ENCODE measurements at places on chromosomes 3 and 15.

DNA sequence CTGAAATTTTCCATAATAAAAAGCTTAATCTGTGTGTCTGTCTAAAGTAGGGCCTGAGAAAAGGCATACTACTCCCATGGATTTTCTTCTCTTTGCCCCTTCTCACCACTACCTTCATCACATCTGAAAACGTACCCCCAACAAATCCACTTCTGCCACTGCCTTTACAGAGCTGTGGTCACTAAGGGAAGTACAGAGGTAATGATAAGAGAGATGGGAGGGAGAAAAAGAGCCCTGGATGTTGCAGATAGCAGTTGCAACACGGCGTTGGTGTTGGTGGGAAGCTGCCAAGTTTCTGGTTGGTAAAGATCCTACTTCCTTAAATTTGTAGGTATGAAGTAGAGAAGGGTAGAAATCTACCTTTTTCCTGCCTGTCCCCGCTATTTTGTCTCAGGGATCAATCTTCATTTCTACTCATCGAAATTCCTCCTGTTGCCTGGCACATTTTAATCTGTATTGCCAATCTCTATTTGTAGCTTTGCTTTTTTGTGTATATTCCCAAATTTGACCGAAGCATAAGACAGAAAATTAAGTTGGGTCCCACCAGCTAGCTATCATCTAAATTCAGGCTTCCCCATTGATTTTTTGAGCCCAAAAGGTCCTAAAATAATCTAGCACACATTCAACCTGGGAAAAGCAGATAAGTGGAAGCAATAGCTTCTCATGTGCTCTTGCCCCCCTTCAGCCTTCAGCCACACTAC, 102.9 kb downstream of the TFDP2 start:
- DNase-seq: no peak

GRCh38 chr3:112709911-112710310, 69.0 kb upstream of the CCDC80 start:
- DNase-seq: no peak

- DNase-seq: no peak
These were observed 42.9 kb downstream of the IGSF11 start for GRCh38 chr3:118991775-118992174.

DNA sequence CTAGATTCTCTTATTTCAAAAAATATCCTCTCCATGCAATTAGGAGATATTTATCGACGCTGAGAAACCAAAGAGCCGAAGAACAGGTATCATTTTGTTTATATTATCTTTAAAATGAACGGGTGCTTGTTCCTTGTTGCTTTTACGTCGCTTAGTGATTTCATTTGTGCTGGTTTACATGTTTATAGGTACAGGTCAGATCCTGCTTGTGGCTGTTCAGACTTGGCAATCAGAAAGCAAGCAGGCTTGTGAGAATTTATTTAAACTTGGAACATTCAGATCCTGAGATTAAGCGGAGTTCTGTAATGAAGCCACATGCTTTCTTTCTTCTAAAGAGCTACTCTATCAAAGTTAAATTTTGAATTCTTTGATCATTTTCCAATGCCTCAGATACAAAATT, 43.0 kb upstream of the ATP2C1 start:
- no peak for DNase-seq

GRCh38 chr3:124584552-124585391, 145.5 kb upstream of the UMPS start:
- no peak for DNase-seq

GRCh38 chr3:186815435-186815834, 9.2 kb upstream of the RFC4 start:
- no peak for DNase-seq

DNA sequence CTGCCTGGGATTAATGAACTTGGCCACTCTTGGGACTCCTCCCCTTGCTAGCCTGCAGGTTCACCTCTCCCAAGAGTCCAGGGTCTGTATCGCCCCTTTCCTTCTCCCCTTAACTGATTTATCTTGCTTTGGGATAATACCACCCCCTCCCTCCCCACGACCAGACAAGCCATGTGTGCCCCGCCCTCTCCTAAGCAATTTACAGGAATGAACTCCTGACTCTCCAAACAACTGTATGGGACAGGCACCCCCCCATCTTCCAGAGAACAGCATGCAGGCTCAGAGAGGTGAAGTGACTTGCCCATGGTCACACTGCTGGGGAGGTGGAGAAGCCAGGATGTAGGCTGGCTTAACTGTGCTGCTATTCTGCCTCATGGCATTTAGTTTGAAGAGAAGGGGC, 46.8 kb downstream of the RGMA start:
- no peak for DNase-seq

GRCh38 chr15:91855684-91856489, 2.4 kb downstream of the SLCO3A1 start:
- DNase-seq: no peak

GRCh38 chr3:186980989-186981388, 50.7 kb downstream of the ST6GAL1 start:
- DNase-seq: no peak

DNA sequence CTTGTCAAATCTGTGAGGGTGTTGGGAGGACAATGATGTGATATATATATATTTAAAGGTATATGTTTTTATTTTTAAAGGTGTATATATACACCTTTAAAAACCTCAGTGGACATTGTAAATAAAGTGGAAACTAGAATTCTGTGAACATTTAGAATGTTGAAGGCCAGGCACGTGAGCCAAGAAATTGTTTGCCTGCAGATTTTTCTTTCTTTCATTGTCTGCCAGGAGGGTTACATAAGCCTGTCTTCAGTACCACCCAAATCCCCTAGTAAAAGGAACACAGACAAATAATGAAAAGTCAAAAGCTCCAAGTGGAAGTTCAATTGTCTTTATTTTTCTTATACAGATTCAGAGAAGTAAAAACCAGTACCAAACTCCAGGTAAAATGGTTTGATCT, 42.4 kb downstream of the TM4SF4 start:
- DNase-seq: no peak

GRCh38 chr3:73432023-73432705, 192.6 kb downstream of the PDZRN3 start:
- DNase-seq: no peak

DNA sequence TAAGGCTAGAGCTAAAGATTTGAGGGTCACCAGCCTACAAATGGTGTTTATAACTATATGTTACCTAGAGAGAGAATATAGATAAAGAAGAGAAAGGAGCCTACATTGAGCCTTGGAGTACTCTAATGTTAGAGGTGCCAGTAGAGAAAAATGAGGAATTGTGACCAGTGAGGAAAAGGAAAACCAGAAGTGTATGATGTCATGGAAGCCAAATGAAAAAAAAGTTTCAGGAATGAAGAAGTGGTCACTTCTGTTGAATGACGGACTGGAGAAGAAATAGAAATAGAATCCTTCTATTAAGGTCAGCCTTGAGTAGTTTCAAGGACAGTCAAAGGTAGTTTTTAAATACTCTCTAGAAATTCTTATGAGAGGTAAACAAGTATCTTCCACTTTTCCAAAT, 51.2 kb upstream of the MLF1 start:
- no peak for DNase-seq

DNA sequence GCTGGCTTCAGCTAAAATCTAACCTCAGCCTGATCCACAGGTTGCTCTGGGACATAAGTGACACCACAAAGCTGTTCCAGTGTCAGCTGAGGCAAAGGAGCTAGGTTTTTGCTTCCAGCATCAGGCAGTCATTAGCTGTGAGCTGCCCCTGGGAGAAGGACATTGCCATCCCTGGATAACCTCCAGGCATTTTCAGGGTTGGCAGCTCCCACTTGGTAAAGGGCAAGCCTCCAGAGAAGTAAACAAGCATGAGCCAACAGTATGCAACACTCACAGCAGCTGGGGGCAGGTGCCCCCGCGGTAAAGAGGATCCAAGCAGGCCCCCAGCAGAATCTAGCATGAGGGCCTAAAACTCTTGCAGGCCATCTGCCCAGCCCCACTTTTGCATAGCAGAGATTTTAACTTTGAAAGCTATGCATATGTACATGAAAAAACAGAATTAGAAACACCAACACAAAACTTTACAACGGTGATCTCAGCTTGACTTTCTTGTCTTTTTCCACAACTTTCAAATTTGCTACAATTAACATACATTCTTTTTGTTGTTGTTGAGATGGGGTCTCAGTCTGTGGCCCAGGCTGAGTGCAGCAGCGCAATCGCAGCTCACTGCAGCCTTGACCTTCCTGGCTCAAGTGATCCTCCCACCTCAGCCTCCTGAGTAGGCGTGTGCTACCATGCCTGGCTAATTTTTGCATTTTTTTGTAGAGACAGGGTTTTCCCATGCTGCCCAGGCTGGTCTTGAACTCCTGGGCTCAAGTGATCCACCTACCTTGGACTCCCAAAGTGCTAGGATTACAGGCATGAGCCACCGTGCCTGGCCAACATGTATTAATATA, 83.8 kb upstream of the TPM1 start:
- DNase-seq: no peak

- DNase-seq: no peak
These were observed 352.1 kb upstream of the AZI2 start for GRCh38 chr3:28700728-28701127.

GRCh38 chr3:11632564-11632963, 11.2 kb downstream of the VGLL4 start:
- DNase-seq: no peak

- no peak for DNase-seq
These were observed 73.5 kb upstream of the MEF2A start for GRCh38 chr15:99492275-99492674.

- no peak for DNase-seq
These were observed 59.7 kb downstream of the GRIP2 start for GRCh38 chr3:14480207-14481017.

GRCh38 chr3:139236336-139236735, 107.5 kb upstream of the MRPS22 start:
- no peak for DNase-seq

- DNase-seq: no peak
These were observed 20.3 kb upstream of the TNIK start for GRCh38 chr3:171480526-171480925.

DNA sequence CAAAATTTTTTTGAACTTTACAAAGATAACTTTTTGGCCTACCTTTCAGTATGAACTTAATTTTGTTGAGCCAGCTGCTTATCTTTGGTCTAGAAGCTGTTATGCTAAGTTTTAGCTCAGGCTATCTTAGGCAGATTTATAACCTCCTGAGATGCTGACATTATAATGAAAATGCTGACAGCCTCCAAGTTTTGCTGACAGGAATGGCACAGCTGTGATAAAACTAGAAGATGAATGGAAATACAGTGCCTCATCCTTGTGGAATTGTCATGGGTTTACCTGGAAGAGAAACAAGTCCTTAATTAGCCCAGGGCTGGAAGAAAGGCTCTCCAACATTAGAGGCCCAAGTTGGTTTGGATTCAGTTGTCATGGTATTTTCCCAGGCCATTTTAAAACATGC, 123.3 kb downstream of the OXSM start:
- no peak for DNase-seq

DNA sequence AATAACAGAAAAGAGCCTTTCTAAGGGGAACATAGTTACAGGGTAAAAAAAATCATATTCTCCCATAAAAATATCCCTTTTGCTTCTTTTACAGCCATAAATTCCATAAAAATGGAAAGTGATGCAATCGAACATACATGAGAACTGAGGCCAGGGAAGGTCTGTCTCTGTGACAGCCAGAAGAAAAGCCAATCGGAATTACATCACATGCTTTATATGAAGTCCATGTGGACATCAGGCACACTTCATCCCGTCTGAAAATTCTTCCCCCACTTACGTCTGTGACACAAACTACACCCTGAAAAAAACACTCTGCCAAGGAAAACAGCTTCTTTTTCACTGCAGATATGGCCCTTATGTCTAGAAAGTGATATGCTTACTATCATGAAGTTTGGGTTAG, 323.5 kb downstream of the ERC2 start:
- no peak for DNase-seq

DNA sequence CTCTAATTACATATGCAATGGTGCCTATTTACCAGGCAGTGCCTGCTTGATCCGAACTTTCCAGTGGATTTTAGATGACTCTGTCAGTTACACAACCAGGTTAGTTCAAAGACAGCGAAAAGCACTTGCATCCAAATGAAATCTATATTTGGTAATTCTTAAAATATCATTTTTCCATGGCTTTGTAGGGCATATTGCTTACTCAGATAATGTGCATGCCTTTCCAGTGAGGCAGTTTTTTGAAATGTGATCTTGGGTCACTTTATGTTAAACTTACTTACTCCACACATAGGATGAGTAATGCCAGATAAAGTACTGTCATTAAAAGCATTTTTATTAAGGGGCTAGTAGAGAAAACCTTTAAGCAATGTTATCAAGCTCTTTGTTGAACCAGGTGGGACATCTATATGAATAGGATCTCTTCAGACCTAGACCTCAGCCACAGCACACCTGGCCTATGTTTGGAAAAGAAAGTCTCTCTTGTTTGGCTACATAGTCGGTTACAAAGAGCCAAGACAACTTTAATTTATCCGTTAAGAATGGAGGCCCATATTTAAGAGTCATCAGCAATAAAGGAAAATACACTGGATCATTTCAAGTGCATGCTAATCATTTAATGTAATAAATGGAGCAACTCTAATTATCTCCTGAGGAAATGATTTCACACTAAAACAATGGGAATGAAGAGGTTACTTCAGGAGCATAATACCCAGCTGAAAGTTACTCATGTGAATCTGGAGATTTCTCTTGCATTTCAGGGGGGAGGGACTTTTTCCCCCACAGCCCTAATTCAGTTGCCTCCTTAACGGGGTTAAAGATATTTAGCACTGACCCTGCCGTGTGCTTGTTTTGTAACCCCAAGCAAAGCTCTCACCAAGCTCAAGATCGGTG, 56.3 kb upstream of the TMCO5A start:
- no peak for DNase-seq

- DNase-seq: no peak
These were observed 2.1 kb downstream of the SH3GL3 start for GRCh38 chr15:83449250-83449671.

- DNase-seq: peak; percentile 10
These were observed 32.4 kb upstream of the SETMAR start for GRCh38 chr3:4270720-4271119.

Measured in CD4-positive, alpha-beta T cell treated with Interleukin-1 beta for 1 hour (primary cell).